ENCODE measurements at places on chromosomes 5 and 9.

DNA sequence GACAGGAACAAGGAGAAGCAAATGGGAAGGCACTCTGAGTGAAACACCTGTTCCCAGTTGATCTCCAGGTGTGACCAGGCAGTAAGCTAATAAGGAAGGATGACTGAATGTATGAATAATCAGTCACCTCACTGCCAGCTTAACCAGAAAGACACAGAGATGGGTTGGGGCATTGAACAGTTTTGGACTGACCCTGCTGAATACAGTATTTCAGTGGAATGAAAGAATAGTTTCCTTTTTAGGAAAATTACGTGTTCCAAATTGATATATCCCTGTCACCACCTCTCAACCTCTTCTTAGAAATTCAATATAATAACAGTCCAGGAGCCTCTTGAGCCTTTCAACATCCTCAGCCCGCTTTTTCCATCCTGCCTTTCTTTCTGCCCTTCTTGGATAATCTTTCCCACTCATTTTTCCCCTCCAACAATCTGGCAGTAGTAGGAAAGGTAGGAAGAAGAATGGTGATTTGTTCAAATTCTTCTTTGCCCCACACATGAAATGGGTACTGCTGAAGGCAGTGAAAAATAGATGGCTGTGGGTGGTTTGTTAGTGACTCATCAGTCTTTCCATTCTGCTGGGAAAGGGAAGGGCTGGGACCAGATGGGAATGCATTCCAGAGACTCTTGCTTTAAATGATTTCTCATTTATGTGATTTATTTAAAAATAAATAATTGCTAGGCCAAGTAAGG, 117.9 kb downstream of the ZSWIM6 start:
- DNase-seq, result peak; percentile 87

- DNase-seq, result no peak
These were observed 101.6 kb downstream of the TRIO start for GRCh38 chr5:14244721-14245120.

DNA sequence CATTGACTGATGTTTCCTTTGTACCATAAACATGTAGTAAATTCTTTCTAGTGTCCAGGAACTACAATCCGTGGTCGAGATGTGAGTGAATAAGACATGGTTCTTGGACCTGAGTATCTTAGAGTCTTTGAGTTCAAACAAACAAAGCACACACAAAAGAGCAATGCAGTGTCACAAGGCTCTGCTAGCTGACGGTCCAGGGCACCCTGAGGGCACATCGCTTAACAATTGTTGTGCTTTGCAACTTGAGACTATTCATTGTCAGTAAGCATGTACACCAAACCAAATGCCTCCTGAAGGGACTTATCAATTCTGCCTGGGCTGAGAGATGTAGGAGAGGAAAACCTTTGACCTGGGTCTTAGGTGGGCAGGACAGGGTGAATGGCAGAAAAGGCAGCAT, 84.8 kb downstream of the CAMK4 start:
- no peak for DNase-seq

- DNase-seq, result peak; percentile 88
These were observed 221.3 kb upstream of the DAPK1 start for GRCh38 chr9:87276327-87276841.

- no peak for DNase-seq
These were observed 42.3 kb downstream of the SHOC1 start for GRCh38 chr9:111752455-111752854.

- no peak for DNase-seq
These were observed 52.5 kb downstream of the ZFAND5 start for GRCh38 chr9:72312386-72312987.

Measured in fibroblast of skin of left biceps (primary cell).